Renal cortical epithelial cell (primary cell): ENCODE measurements at places on chromosomes 7 and 10. TPM values are rescaled to one million over a fixed set of nuclear protein-coding genes. Genes with fewer than 3 reads are reported as not detected.
A peak's percentile ranks its signal among the peaks of the same experiment; 100 is the strongest.

Gene CYP3A7
- not detected in 2 replicates for total RNA-seq

Gene OIT3
- 0.25 TPM in 1 of 2 replicates, not detected in the other for total RNA-seq

Gene AKR1C3
- 69.8 and 71.9 TPM in 2 replicates for total RNA-seq

Gene CAMK1D
- 0.69 and 1.5 TPM in 2 replicates for total RNA-seq

Gene OGDH
- total RNA-seq, result 105 and 157 TPM in 2 replicates

Gene VAX1
- total RNA-seq, result not detected in 2 replicates

Gene PTF1A
- total RNA-seq, result not detected in 2 replicates

Gene MOGAT3
- total RNA-seq, result not detected in 2 replicates

Gene STK32C
- 9.2 and 15.5 TPM in 2 replicates for total RNA-seq

Gene SMO
- total RNA-seq, result 6.3 and 26.0 TPM in 2 replicates

Gene CDNF
- total RNA-seq, result 0.55 TPM in 1 of 2 replicates, not detected in the other

Gene SPDYE2B
- total RNA-seq, result not detected in 2 replicates

Gene ADIRF
- 49.3 TPM in 1 of 2 replicates, not detected in the other for total RNA-seq

Gene HMX2
- total RNA-seq, result not detected in 2 replicates

Gene CHRM2
- under 0.01 TPM in 1 of 2 replicates, not detected in the other for total RNA-seq

DNA sequence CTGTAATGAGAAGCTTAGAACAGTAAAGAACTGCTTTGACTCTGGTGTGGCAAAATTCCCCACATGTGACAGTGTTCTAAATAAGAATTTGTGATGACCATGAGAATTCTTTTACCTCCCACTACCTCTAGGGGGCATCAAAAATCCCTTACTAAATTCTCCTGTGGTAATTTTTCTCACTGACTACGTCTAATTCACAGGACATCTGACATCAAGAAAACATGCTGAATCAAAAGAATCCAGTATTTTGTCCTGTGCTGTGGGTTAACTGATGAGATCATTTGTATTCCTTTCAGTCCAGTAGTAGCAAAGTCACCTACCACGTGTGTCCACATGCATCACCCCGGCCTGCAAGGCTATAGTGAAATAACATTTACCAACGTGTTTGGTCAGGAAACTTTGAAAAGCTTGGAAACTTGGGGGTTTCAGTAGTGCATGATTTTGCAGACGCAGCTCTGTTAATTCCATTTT is 103.8 kb downstream of the ATE1 start:
- peak; percentile 61 for DNase-seq

DNA sequence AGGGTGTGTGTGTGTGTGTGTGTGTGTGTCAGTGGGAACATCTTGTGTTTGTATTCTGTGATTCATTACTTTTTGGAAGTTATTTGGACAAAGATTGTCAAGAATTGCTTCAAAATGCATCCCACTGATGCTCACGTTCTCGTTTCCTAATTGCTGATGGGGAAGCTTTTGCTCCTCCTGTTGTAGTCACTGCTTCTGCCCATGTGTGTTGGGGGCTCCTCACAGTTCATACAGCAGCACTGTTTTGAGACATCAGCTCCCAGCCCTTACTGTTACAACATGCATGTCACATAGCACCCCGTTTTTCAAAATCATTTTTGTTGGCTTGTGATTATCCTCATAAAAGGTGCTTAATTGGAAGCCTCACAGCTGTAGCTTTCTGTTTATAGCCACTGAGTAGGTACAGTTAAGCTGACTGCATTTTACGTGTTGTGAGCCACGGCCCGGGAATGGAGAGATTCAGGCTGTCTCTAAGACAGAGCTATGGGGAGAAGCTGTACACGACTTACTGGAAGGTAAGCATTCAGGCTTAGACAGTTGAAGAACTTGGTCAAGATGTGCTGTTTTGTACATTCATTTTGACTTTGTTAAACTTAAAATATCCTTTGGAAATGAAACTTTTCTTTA is 87.4 kb downstream of the BICC1 start:
- no peak for DNase-seq

DNA sequence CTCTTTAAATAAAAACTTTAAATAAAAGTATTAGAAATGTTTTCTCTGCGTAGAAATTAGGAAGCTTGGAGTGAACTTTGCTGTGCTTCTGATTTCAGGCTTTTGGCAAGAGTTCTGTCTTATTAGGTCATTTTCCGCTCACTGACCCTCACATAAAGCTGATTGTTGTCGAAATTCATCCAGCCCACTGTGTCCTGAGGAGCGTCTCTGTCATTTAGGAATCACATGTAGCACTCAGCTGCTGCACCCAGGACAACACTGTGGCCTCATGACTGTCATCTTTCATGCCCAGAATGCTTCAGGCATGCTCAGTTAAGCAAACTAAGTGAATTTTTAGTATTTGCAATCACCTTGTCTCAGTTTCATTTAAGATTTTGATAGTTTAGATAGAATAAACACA is 57.8 kb upstream of the MSRB2 start:
- DNase-seq, result no peak

- DNase-seq, result no peak
Observed at GRCh38 chr10:17671307-17671706, 27.4 kb downstream of the STAM start.

DNA sequence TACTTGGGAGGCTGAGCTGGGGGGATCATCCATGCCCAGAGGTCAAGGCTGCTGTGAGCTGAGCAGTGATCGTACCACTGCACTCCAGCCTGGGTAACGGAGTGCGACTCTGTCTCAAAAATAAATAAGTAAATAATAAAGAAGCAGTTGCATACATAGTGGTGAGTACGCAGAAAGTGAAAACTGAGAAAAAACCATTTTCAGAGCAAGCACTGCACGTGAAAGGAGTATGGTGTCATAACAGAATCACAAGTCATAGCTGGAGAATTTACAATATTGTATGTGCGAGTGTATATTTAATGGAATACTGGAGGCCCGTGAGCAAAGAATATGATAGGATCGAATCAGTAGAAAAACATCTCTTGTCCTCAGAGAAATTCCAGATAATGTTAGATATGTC is 22.3 kb downstream of the KIAA1217 start:
- DNase-seq, result no peak

DNA sequence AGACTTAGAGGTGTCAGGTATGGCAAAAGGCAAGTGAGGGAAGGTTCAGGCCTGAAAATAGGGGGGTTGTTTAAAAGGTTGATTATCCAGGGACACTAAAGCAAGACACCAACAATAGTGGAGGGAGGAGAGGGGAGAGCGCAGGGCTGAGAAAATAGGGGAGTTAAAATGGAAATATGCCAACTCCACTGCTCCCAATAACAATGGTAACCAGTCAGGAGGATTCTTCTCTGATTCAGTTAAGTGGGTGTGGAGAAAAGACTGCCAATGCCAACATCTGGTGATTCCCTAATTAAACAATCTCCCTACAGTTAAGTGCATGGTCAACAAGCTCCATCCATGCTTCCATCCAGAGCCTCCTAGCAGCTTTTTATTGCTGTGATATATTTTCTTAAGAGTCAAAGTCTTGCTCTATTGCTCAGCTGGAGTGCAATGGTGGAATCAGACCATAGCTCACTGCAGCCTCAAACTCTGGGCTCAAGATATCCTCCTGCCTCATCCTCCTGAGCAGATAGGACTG is 183.3 kb downstream of the JAZF1 start:
- no peak for DNase-seq

DNA sequence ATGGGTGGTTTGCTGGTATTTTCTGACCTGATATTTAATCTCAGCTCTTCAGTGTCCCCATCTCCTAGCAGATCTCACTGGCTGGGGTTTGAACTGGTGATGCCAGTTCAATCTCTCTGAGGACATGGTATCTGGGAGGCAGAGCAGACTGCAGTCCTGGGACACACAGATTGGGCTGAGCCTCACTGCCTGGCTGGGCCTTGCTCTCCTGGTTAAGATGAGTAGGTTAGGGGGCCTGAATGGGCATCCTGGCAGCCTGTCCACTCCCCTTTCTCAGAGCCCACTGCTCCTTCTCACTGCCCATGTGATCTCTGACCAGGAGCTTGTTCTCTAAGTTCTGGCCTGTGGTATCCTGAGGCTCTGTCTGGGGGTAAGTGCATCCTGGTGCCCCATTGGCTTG is 363.4 kb downstream of the GLRX3 start:
- no peak for DNase-seq

GRCh38 chr7:128829391-128830166 is 627 bp upstream of the FLNC start:
- DNase-seq, result peak; percentile 40

- DNase-seq, result no peak
Observed at GRCh38 chr7:105958012-105958411, 5.1 kb upstream of the CDHR3 start.

GRCh38 chr7:22980422-22980821 is 33.5 kb downstream of the HYCC1 start:
- peak; percentile 73 for DNase-seq

GRCh38 chr10:33129141-33129995 is 171.3 kb upstream of the ITGB1 start:
- DNase-seq, result peak; percentile 75

DNA sequence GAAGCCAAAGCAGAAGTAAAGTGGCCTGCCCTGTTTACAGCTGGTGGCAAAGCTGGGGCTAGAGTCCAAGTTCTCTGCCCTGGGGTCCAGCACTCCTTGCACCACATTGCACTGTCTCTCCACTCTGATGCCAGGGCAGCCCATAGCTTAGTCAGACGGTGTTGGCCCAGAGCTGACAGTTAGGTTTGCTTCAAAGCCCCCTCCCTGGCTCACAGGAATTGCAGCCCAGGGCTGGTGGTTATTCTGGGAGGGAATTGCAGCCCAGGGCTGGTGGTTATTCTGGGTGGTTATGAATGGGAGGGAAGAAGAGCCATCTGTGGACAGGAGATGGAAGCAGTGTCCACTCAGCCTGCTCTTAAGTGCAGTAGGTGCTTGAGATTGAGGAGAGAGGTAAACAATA is 88.9 kb downstream of the SCRN1 start:
- DNase-seq, result no peak

- DNase-seq, result no peak
Observed at GRCh38 chr10:73876566-73876965, 2.2 kb upstream of the CAMK2G start.

- peak; percentile 33 for DNase-seq
Observed at GRCh38 chr7:68321076-68321639, 1277.1 kb upstream of the AUTS2 start.

DNA sequence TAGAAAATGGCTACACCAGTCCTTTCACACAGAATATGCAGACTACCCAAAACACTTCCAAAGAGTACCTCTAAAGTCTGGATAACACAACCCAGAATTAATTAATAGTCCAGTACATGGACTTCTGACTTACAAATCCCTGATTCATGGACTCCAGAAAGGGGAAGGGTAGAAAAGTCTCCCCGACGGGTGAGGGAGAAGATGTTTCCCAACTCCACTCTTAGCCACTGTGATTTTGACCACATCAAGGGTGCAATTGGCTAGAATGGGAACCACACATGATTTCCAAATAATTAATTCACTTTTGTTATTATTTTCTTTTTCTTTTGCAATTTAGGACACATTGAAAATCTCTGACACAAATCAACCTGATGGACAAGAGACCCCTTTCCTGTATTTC is 1.4 kb downstream of the TMEM130 start:
- DNase-seq, result no peak

GRCh38 chr10:9608602-9609001 is 1409.1 kb upstream of the CELF2 start:
- peak; percentile 18 for DNase-seq

DNA sequence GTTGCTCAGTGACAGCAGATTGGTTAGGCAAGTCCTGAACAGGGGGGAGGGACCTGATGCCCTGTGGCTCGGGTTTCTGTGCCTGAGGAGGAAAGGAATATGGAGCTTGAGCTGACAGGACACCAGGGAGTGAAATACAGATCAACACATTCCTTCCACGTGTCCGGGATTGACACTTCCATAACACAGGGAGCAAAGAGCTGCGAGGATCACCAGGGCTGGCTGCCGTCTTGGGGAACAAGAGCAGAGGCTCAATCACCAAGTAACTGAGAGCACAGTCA is 36.7 kb upstream of the EFCAB10 start:
- no peak for DNase-seq

DNA sequence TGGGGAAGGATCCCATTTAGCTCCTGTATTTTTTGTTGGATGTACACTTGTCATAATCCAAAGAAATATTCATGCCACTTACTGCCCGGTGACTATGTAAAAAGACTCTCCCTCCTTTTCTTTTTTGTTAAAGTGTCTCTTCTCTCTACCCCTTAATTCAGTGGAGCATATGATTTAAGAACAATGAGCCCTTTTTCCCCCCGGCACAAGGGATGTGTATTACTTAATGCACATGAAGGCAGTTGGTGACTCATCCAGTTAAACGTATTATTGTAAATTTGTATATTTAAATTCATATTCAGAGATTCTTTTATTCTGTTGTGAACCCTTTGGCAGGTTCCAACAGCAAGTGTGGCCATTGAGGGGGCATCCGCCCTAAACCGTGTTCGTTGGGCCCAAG is 241.9 kb downstream of the SLC25A13 start:
- DNase-seq, result no peak

DNA sequence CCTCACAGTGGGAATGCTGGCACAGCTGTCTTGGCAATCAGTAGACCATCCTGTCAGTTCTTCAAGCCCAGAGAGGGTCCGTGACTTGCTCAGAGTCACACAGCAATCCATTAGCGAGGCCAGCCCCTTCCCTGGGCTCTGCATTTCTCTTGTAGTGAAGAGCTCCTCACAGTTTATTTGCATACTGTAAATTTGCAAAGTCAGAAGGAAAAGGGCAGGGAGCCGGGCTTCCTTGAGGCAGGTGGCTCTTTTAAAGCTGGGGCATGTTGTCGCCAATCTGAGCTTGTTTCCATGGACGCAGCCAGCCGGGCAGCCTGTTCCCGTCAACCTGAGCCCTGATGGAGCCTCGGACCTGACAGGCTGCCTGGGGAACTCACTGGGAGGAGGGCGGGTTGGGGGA is 123.4 kb downstream of the CUX1 start:
- DNase-seq, result peak; percentile 18

DNA sequence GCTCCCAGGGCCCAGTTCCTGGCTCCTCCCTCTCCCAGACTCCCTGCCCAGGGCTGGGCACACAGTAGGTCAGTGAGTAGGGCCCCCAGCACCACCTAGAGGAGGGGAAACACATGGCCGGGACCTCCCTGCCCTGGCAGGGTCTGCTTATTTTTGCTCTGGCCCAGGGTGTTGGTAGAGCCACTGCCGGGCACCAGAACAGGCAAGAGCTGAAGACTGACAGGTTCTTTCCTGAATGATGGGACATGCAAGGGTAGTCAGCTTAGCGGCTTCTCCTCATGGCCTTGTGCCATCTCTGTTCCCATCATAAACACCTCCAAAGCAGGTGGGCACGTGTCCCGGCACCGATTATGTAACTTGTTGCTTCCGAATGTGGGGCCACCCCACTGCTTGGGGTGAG is 86.5 kb downstream of the NEURL1 start:
- DNase-seq, result no peak

- DNase-seq, result peak; percentile 59
Observed at GRCh38 chr7:105399043-105399725, 10.5 kb upstream of the SRPK2 start.

- DNase-seq, result no peak
Observed at GRCh38 chr7:70761711-70762328, 370.1 kb upstream of the GALNT17 start.

- DNase-seq, result no peak
Observed at GRCh38 chr7:5462216-5462615, 38.6 kb upstream of the TNRC18 start.

DNA sequence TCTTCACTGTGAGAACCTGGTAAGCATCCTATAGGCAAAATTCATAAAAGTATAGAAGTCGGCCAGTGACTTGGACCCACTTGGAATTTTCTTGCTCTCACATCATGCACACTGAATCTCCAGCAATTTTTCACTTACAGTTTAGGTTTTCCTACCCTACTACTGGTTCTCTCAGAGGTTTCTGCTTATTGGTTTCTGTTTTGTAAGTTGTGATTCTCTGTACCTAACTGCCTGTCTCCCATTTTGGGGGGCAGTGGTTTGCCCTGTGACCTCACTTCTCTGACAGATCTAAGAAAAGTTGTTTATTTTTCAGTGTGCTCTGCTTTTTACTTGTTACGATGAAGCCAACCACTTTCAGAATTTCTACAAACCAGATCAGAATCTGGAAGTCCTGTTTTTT is 158.1 kb downstream of the CFTR start:
- DNase-seq, result no peak
